Hindlimb muscle (tissue), 1 donor: ENCODE measurements at places on chromosomes 3 and 15. TPM values are rescaled to one million over a fixed set of nuclear protein-coding genes. Genes with fewer than 3 reads are reported as not detected.

Gene ATP6V1A
- 14.7 TPM for polyA plus RNA-seq

Gene XYLB
- polyA plus RNA-seq: 3.9 TPM

Gene TWF2
- 30.0 TPM for polyA plus RNA-seq

- DNase-seq: no peak
Observed at GRCh38 chr3:58422756-58423325, 10.8 kb downstream of the PDHB start.

DNA sequence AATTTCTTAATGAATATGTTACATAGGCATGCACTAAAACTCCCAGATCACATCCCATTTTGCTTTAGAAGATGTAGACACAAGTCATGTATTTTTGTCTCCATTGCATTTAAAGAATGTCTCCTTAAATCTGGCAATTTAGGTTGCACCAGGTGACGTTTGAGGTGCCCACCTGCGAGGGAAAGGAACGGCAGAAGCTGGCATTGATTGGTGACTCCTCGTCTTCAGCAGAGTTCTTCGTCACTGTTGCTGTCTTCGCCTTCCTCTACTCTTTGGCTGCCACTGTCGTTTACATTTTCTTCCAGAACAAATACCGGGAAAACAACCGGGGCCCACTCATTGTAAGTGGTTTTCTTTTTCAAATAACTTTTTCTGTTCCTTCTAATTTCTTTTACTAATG is 96.1 kb upstream of the SNTN start:
- DNase-seq: no peak

DNA sequence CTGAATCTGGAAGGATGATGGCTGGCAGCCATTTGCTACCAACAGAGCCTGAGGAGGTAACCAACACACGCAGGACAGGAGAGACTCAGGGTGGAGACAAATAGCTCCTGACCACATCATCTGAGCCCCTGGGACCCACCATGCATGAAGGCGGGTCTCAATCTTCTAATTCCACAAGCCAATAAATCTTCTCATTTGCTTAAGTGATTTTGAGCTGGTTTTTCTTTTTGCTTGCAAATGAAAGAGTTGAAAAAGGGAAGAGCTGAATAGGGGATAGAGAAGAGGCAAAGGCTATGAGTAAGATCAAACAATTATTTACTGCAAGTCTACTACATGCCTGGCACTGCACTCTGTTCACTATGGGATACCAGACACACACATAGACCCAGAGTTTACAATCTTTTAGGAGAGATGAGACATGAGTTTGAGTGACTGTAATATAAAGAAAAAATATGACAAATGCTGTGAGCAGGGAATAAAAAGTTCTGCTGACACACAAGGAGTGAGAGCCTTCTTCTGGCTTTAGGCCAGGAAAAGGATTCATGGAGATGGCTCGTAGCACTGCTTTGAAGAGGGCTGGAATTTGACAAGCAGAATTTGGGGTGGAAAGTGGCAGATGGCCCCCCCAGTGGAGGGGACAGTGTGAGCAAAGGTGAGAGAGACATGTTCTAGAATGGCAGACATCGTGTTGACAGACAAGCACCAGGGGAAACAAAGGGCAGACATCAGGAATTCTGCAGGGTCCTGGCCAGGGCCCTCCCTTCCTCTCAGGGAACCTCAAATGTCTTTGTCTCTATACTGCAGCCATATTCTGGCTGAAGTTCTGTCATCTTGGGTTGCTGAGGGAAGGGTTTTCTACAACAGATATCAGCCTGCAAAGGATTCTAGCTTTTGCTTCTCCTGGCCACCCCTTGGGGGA is 69.8 kb upstream of the WNT5A start:
- no peak for DNase-seq

GRCh38 chr3:57100046-57100695 is 39.7 kb downstream of the SPATA12 start:
- peak; percentile 79 for DNase-seq

DNA sequence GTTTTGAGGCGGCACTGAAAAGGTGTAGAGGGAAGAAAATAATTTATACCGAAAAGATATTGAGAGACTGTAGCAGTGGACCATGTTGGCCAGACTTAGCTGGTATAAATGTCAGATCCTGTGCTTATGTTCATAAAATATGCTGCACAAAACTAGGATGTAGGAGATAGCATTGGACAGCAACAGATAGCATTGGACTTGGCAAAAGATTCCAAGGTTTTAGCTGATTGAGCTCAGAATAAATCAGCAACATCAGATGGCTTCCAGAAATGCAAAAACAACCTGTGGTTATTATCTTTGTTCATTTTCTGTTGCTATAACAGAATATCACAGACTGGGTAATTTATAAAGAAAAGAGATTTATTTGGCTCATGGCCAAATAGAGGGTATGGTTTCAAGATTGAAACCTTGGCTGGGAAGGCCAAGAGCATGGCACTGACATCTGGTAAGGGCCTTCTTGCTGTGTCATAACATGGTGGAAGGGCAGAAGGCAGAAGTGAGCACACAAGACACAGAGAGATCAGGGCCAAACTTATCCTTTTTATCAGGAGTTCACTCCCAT is 34.7 kb downstream of the SLC28A1 start:
- DNase-seq: no peak
